ENCODE measurements at places on chromosomes 3 and 15. TPM values are rescaled to one million over a fixed set of nuclear protein-coding genes. Genes with fewer than 3 reads are reported as not detected.

The TNNC1 gene
- 0.27 TPM for total RNA-seq

The DAPK2 gene
- total RNA-seq = 3.3 TPM

The TEX55 gene
- total RNA-seq = not detected

The SPESP1 gene
- 0.64 TPM for total RNA-seq

The NRROS gene
- total RNA-seq = 87.2 TPM

The NCKIPSD gene
- 34.1 TPM for total RNA-seq

The HCLS1 gene
- 340 TPM for total RNA-seq

The MCTP2 gene
- total RNA-seq = 53.9 TPM

The FETUB gene
- total RNA-seq = not detected

The PLA2G4E gene
- not detected for total RNA-seq

The GRIP2 gene
- not detected for total RNA-seq

All from T-helper 2 cell treated with Interferon-gamma antibody and Interleukin-4, amounts not matched to agents 100 ng/mL and 5 ng/mL, for 36 hours (primary cell).